PC-9 (cell line): ENCODE measurements at places on chromosomes 5 and 9. TPM values are rescaled to one million over a fixed set of nuclear protein-coding genes. Genes with fewer than 3 reads are reported as not detected.

Gene KLF4
- 48.5 and 49.0 TPM in 2 replicates for total RNA-seq

Gene UBAC1
- total RNA-seq, result 27.6 and 37.1 TPM in 2 replicates

Gene OR1Q1
- not detected in 2 replicates for total RNA-seq

Gene IFNA13
- total RNA-seq, result not detected in 2 replicates

Gene RASGRF2
- 0.10 and 0.48 TPM in 2 replicates for total RNA-seq

Gene RFESD
- 4.6 and 5.0 TPM in 2 replicates for total RNA-seq

Gene TNFSF8
- not detected in 2 replicates for total RNA-seq

Gene HMGCR
- 55.0 and 86.8 TPM in 2 replicates for total RNA-seq

Gene GDNF
- total RNA-seq, result 0.38 and 0.85 TPM in 2 replicates

Gene CAMK2A
- 0.13 and 0.65 TPM in 2 replicates for total RNA-seq

Gene IL3
- not detected in 2 replicates for total RNA-seq

Gene SURF4
- total RNA-seq, result 199 and 233 TPM in 2 replicates
